ENCODE measurements at places on chromosomes 2 and 18.

GRCh38 chr2:54723996-54724559, 616 bp downstream of the EML6 start:
- DNase-seq = no peak

- DNase-seq = no peak
Measured at GRCh38 chr18:74351354-74351753, 35.7 kb downstream of the C18orf63 start.

DNA sequence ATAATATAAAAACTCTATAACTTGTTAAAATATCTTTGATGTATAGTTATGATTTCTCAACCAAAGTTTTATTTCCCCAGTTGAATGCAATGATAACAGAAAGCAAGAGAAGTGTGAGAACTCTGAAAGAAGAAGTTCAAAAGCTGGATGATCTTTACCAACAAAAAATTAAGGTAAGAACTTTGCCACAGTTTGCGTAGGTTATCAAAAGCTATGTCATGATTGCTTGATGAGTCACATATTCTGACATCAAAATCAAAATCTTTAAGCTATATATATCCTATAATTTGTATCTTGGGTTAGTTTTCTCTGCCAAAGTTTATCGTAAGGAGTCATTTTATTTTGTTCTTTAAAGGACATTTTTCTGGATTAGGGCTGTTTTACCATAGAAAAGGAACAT, 35.0 kb downstream of the NDC80 start:
- no peak for DNase-seq

- DNase-seq = no peak
Measured at GRCh38 chr18:48942554-48943261, 8.1 kb downstream of the SMAD7 start.

DNA sequence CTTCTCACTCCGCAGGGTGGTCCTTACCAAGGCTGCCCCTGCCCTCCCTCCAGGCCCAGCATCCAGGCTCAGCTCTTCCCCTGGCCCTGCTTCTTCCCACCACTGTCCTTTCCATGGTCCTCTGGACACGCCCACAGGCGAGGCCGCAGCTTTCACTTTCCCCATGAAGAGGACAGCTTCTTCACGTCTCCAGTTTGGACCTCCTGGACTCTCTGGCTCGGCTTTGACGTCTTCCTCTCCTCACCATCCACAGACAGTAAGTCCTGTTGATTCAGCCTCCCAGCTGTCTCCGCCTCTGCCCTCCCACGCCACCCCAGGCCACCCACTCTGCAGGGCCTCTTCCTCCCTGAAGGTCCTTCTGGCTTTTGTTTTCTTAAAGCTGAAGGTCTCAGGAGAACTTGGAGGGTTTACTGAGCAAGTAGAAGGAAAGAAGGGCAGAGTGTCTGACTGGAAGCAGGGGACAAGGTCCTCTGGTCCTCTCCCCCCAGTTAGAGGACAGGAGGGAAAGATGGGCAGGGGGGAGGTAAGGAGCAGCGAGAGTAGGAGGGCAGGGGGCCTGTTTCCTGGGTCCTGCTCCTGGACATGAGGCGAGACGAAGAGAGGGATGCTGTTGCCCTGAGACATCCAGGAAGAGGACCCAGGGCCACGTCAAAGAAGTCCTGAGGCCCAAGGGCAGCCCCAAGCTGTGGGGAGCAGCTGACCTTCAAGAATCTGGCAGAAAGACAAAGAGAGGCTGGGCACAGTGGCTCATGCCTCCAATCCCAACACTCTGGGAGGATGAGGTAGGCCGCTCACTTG, 24.7 kb upstream of the NMUR1 start:
- DNase-seq = no peak

Data from hematopoietic multipotent progenitor cell treated with erythropoietin and hydrocortisone succinate and interleukin-3 and kit ligand, for 8 days (in vitro differentiated cells).